ENCODE measurements at places on chromosomes 2 and 18. TPM values are rescaled to one million over a fixed set of nuclear protein-coding genes. Genes with fewer than 3 reads are reported as not detected.

GRCh38 chr18:28065031-28065792 is 111.7 kb downstream of the CDH2 start:
- no peak for DNase-seq

DNA sequence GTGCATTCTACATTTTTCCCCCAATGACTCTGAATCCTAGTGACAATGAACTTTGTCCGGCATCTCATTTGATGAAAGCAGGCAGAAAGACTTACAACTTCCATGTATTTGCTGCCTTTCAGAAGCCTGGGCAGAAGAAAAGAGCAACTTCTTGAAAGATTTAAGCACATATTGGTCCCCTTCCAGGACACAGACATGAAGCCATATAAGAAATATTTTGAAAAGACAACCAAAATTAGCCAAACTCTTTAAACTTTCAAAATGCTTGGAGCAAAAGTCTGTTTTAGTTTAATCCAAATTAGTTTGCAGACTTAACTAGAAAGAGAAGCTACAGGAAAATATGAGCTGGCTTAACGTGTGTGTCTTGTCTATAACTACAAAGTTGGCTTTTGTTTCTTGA is 492.5 kb downstream of the NR4A2 start:
- DNase-seq: no peak

DNA sequence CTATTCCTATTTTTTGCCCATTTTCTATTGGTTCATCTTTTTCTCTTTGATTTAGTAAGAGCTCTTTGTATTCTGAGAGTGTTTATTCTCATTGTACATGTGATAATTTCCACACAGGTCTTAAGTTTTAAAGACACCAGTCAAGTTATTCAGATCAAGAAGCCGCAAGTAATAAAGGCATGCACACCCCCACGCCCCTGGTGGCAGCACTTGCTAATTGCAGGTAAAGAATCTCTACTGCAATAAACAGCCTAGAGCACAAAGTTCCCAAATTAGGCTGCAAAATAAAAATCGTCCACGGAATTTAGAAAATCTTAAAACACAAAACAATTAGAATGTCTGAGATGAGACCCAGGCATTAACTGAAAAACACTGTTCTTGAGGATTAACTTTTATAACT is 45.2 kb downstream of the ST3GAL5 start:
- DNase-seq: no peak

- DNase-seq: no peak
These were observed 381.4 kb downstream of the CCDC85A start for GRCh38 chr2:56565143-56565542.

- DNase-seq: no peak
These were observed 908 bp downstream of the STAT1 start for GRCh38 chr2:191012845-191013681.

DNA sequence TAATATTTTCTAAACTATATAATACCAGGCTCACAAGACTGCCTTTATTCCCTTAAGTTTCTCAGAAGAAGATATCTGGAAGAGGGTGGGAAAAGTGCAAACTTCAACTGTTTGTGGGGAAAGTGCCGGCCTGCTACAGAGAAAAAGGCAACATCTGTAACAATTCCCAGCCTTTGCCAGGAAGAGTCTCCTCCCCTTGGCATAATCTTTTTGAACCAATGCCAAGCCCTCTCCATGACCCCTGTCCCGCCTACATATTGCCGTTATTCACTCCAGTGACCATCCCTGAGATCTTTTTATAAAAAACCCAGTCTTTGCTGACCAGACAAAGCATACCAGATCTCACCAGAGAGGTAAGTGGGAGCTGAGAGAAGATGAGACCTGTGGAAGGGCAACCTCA is at the start of gene REG3G:
REG3G (plus strand) TSS at position 282 of the 400 bp plus-strand sequence. CDS start 392 bp downstream, outside the sequence.
- DNase-seq: no peak

DNA sequence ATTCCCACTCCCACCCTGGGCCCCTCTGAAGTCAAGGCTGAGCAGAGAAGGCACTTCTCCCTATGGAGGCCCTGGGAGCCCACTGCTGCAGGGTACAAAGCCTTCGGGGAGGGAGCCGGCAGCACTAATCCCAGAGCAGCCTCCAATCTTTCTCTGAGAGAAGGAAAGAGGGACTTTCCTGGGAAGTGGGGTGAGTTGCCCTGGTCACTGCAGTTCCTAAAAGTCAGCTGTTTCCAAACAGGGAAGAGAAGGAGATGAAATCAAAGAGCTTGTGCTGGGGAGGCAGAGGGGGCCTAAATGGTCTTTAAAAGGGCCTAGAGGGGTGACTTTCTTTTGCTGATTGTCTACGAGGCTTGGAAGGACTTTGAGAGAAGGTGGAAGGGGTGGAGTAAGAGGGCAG is 264.7 kb downstream of the TNS1 start:
- no peak for DNase-seq

DNA sequence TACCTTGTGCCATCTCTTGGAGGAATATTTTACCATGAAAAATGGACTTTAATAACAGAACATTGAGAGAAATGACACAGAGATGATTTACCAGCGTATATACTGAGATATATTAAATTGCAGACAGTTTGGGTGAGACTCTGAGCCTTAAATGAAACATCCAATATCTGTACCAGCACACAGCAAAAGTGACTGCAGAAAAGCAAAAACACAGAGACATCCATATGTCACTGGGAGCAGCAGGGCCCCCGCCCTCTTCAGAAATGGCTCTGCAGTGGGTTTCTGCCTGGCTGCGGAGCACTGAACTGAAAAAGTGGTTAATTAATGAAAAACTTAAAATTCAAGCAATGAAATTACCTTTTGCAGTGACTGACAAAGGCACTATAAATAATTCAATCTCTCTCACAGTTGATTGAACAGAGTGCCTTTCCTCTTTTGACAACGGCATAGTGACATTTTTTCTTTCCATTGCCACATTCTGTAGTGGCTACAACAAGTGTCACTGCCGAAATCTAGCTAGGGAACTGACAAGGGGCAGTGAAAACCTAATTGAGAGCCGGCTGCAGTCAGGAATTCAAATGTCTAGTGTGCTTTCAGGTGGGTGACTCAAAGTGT is 353.4 kb downstream of the ALK start:
- DNase-seq: no peak

ALLC gene
- total RNA-seq: not detected

MOGAT1 gene
- total RNA-seq: not detected

TNFAIP6 gene
- total RNA-seq: 1.2 TPM

Measured in esophagus squamous epithelium (tissue), 5 donors.